ENCODE measurements at places on chromosomes 3 and 15.

DNA sequence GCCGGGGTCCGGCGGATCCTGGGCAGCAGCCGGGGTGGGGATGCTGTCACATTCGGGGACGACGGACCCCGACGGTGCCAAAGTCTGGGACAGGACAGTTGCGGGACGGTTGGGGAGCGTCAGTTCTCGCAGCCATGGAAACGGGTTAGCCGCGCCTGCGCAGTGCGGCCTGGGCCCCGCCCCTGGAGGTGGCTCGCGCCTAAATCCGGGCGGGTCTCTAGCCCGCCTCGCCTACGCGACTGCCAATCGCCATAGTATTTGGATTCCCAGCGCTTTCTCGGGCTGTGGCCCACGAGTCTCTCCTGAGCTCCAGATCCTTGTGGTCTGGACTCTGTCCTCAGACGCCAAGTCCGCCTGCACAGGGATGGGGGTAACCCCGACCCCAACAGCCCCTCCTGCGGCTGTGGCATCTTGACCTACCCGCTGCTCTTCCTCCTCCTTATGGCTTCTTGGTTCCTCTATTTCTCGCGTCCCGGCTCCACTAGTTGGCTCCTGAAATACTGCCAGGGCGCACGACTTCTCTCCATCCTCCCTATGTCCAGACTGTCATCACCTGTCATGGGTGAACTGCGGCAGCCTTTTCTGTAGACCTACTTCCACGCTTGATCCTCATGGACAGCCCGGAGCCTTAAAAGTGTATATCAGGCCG lies at the start of gene ZMYND10:
TSS of gene ZMYND10 (minus strand) at position 147 of the 649 bp plus-strand sequence. CDS start 153 bp downstream, outside the sequence.
- no peak for DNase-seq

- no peak for DNase-seq
Observed at GRCh38 chr15:39431376-39431775, 149.5 kb upstream of the THBS1 start.

DNA sequence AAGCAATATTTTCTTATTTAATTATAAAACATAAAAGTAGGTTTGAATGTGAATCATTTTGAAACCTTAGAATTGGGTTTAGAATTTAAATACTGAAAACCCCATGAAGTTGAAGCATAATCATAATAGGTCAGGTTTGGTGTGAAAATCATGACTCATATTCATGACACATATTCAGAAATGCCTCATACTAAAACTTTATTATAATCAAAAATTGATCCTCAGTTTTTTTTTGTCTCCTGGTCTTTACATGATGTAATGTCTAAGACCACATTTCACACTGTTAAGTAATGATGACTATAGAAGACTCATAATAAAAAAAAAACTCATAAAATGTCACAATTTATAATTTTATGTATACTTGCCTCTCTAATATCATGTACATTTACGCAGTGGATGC lies 190.4 kb downstream of the FOXP1 start:
- no peak for DNase-seq

DNA sequence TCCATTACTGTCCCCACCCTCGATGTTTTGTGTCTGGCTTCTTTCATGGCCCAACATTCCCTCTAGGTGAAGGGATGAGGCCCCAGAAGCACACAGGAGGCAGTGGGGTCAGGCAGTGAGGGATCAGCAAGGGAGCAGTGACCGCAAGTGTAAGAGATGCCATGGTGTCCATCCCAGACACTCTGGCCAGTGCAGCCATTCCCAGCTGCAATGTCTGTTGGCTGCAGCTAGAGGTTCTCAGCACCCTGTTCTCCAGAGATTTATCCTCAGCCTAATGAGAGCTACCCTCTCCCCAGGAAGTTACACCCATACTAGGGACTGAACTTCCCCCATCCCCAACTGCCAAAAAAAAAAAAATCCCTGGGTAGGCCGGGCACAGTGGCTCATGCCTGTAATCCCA lies 40.2 kb downstream of the TRANK1 start:
- no peak for DNase-seq

DNA sequence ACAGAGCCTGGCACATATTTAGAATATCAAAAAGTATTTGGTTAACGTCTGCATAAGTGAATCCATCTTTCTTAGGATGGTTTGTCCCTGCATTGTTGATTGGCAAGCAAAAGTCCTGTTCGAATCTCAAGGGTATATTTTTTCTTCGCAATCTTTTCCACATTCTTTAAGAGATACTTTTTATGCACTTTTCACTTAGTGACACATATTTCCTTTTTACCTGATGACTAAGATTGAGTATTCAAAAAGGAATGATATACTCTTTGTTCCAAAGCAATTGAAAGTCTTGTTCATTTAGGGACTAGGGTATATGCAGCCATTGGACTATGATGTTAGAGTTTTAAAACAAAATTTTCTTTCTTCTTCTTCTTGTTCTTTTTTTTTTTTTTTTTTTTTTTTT lies 349.9 kb downstream of the NLGN1 start:
- no peak for DNase-seq

DNA sequence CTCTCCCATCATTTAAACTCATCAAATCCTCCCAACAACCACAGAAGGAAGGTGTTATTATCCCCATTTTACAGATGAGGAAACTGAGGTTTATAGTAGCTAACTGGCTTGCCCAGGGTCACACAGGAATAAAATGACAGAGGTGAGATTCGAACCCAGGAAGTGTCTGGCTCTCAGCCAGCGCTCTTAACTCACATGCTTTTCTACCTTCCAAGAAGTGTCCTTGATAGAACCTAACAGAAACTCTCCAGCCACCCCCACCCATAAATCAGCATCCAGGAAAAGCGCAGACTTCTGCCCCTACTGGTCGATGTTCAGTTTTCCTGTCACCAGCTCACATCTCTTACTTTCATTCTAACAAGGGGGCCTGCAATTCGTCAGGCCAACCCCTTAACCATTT lies 51.7 kb downstream of the SPATA12 start:
- DNase-seq: no peak

DNA sequence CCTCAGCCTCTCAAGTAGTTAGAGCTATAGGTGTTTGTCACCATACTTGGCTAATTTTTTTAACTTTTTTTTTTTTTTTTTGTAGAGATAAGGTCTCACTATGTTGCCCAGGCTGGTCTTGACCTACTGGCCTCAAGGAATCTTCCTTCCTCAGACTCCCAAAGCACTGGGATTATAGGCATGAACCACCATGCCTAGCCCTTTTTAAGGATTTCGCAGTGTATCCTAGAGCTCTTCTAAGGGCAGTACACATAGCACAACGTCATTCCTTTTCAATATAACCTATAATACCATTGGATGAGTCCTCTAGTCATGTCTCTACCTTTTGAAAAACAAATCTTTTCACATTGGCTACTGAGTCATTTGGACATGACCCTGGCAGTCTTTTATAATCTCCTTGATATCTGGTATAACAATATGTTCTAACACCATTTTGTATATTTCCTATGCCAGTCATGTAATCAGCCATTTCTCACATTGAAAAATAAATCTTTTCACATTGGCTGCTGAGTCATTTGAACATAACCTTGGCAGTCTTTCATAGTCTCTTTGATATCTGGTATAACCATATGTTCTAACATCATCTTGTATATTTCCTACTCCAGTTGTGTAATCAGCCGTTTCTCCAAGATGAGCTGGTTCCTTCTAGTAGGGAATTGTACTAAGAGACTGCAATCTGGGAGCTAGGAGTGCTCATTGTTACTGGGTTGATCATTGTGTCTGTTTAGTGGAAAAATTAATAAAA lies 944.7 kb downstream of the MCTP2 start:
- DNase-seq: no peak

GRCh38 chr3:172065967-172066762 lies 26.8 kb downstream of the FNDC3B start:
- DNase-seq: no peak

DNA sequence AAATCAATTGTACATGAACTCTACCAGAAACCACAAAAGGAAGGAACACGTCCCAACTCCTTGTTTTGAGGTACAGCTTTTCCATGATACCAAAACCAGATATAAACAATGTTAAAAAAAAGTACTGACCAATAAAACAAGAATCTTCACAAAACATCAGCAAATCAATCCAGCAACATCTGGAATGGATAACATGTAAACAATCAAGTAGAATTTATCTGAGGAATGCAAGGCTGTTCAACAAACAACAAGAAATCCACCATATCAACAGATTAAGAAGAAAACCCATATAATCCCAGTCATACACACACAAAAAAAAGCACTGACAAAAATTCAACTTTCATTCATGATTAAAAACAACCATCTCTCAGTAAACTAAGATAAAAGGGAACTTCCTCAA lies 26.7 kb downstream of the TJP1 start:
- no peak for DNase-seq

GRCh38 chr3:189139611-189139940 lies 32.2 kb upstream of the TPRG1 start:
- no peak for DNase-seq

DNA sequence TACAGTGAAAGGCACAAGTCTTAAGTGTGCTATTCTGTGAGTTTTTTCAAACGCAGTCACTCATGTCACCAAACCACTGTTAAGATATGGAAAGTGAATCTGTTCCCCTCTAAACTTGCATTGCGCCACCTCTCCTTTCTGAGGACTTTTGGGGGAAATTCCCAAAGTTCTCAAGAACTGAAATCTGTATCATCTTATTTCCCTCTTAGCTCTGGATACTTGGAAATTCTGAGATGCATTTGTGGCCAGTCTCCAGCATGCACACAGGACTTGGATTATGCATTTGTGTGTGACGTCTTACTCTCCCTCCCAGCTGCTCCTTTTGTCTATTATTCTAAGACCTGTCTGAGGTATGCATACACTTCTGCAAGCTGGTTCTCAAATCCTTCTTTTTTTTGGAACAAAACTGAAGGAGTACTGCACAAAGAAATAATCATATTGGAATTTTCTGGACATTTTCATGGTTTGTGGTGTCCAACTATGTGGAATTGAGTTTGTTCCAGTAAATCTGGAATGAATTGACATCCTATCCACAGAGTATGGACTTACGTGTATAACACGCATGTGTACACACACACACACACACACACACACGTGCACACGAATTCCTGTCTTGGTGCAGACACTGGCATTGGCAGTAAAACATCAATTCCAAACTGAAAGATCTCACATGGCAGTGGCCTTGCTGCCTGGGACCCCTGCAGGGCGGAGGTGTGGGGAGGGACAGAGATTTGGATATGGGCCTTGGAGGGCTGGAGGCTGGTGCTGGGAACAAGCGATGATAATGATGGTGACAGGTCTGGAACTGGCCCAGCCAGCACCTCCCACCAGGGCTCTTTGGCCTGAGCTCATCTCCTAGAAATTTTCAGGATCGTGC lies 8.2 kb upstream of the LCTL start:
- DNase-seq: no peak

DNA sequence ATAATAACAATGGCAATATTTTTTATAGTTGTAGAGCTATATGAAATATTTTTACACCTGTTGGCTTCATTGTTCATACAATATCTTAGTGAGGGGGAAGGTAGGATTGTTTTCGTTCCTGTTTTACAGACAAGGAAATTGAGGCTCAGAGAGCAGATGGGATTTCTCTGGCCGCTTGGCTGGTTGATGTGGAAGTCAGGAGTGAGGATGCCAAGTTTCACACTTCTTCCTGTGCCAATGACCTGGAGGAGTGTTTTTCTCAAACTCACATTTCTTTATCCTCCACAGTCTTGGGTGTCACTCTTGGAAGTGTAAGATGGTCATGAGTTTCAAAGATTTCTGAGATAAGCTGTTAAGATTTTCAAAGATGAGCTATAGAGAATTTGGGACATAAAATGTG lies 50.6 kb downstream of the LPP start:
- no peak for DNase-seq

DNA sequence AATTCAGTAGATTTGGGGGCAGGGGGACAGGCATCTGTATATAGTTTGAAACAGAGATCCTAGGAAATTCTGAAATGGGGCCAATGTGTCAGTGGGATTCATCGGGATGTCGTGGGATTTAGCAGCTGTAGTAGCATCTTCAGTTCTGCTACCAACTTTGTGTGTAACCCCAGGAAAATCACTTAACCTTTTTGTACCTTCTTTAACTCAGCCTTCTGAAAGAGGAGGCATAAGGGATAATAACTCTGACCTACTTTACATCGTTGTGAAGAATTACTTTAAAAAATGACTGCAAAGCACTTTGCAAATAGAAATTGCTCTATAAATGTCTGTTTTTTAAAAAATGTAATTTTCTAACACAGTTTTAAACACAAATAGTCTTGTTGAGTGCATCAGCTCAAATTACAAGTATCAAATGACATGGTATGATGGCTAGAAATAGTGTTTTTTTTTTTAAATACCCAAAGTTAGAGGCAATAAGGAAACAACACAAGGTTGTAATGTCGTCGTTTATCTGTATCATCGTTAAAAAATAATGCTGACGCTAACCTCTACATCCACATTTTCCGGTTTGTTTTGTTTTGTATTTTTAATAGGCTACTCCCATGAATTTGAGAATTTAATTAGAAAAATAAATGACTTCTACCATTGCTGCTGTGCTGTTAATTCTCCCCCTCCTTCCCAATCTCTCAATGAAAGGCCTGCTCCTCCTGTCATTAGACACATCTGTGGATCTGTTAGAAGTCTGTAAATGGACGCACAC lies 338.5 kb downstream of the PTPRG start:
- DNase-seq: no peak

GRCh38 chr15:74725225-74725774 lies at the start of gene CYP1A1:
CYP1A1 (minus strand) TSS chr15:74725528; CDS start chr15:74723097, 2,431 bp downstream.
- no peak for DNase-seq

GRCh38 chr15:50315814-50316630 lies 39.0 kb downstream of the GABPB1 start:
- DNase-seq: peak; percentile 41

GRCh38 chr3:52128118-52128683 lies 26.0 kb downstream of the POC1A start:
- no peak for DNase-seq

DNA sequence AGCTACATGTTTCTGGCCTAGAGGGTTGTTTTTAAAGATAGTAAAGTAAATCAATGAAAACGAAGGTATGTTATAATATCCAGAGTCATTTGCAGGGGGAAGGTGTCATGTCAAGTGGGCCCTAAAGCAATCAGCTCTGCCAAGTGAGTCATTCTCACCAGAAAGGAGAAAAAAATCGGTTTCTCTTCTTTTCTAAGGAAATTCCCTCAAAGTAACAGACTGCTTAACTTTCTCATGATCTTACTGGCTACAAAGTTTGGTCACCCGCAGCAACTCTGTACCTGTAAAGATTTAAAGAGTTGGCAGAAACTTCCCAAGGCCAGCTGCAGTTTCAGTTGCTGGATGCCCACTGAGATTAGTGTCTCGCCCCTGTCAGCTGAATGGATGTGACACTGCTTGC lies 5.5 kb upstream of the FSIP1 start:
- DNase-seq: no peak

DNA sequence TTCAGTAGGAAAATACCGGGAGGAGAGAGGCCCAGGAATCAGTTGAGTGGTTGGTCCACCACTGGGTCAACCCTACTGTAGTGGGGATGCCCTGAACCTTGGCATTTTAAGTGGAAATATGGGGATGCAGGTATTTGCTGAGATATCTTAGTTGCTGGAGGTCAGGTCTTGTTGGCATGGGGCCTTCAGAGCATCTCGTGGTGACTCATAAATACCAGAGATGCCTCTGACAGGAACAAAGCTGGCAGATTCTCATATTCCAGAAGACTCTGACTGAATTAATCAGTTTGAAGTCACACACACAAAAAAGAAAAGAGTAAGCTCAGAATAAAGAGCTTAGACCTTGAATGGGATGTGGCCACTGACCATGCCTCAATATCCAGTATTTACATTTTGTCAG lies 91.6 kb downstream of the CACNA2D3 start:
- no peak for DNase-seq
